ENCODE measurements at places on chromosomes 1 and 21.

GRCh38 chr1:38789498-38790169 lies 69.9 kb downstream of the RRAGC start:
- no peak for DNase-seq

- DNase-seq = peak; percentile 83
Observed at GRCh38 chr1:153977250-153978240, at the start of gene JTB. JTB (minus strand) TSS chr1:153977674; CDS start chr1:153977252, 422 bp downstream.

DNA sequence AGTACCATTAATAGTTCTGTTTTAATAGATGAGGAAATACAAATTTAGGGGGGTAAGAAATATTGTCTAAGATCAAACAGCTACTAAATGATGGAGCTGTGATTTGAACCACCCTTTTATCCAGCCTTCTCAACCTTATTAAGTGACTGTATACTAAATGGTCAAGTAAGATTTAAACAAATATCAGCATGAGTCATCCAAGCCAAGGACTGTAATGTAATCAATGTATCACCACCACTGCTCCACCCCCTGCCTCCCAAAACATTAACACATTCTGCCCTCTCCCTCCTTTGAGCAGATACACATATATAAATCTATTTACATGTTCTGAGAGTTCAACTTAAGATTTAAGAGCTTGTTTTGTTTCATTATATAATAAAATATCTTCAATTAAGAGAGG lies 58.9 kb downstream of the LRRC40 start:
- no peak for DNase-seq

DNA sequence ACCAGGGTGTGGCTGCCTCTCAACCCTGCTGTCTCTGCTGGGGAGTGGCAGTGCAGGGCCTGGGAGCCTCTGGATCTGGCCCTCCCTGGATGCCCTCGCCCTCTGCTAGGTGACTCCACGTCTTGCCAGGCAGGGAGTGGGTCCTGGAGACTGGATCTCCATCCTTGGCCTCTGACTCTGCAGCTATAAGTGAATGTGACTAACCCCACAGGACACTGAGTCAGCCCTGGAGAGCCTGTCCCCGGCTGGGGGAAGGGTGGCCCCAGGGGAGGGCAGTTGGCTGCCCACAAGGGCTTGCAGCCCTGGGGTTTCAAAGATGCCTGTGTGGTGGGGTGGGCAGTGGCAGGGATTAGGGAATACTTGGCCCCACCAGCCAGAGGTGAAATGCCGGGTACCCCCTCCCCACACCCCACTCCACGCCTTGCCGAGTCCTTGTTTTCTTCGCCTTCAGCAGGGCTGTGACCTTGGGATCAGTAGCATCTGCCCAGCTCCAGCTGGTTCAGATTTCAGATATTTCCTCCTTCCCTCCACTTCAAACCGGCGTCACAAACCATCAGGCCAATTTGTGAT lies 1.9 kb upstream of the MYBPH start:
- no peak for DNase-seq

- no peak for DNase-seq
Observed at GRCh38 chr1:77283701-77284425, 2.0 kb downstream of the AK5 start.
